M059J (cell line): ENCODE measurements at places on chromosomes 16 and 17. TPM values are rescaled to one million over a fixed set of nuclear protein-coding genes. Genes with fewer than 3 reads are reported as not detected.
A peak's percentile ranks its signal among the peaks of the same experiment; 100 is the strongest.

DNA sequence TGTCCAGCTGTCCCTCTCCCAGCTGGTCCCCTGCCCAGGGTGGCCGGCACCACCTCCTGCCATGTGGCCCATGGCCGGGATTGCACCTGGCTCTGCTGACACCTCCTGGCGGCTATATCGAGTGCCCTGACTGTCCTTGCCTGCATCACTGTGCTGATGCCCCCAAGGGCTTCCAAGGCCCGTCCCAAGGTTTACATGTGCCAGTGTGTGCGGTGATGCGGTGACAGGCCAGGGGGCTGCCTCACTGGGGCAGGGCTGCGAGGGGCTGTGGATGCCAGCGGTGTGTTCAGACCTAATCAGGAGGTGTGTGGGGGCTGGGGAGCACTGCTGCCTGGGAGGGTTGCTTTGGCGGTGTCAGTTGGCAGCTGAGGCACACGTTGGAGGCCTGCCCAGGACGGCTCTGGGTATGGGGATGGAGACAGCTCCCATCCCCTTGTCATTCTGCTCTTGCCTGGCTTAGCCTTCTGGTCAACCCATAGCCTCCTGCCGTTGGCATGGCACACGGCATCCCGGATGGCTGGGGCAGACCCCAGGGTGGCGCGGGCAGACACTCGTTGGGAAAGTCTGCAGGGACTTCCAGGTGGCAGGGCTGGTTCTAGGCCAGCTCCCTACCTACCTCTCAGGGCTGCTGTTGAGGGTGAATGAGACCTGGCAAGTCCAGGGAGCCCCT, 5.5 kb downstream of the MAP2K3 start:
- DNase-seq = no peak

MT1M gene
- total RNA-seq = 0.22 and 1.4 TPM in 2 replicates

PIPOX gene
- total RNA-seq = 0.71 and 5.5 TPM in 2 replicates

DNA sequence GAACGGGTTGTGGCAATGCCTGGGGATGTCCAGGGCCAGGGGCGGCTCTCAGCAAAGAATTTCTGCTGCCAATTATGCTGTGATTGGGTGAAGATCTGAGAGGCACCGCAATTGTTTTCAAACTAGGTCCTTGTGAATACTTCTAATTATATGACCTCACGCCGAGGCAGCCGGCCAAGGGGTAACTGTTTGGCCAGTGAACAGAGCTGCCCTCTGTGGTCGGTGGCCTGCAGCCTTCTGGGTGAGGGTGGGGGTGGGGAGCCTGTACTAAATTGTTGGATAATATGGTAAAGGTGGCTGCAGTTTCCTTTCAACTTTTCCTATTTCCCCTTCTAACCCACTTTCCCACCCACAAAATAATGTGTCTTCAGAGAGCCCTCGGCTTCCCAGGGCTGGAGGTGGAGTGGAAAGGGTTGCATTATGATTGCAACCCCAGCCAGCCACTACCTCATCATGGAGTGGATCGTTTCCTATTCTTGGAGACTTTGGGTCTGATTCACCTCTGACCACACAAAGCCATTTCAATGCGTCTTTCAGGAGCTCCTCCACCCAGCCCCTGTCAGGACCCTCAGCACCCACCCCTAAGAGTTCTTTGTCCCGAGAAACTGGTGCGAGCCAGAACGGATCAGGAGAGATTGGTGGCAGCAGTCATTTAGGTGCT, 2.0 kb upstream of the DNAI2 start:
- DNase-seq = peak; percentile 39

- DNase-seq = no peak
Observed at GRCh38 chr16:88941913-88942909, 34.8 kb downstream of the CBFA2T3 start.

DNA sequence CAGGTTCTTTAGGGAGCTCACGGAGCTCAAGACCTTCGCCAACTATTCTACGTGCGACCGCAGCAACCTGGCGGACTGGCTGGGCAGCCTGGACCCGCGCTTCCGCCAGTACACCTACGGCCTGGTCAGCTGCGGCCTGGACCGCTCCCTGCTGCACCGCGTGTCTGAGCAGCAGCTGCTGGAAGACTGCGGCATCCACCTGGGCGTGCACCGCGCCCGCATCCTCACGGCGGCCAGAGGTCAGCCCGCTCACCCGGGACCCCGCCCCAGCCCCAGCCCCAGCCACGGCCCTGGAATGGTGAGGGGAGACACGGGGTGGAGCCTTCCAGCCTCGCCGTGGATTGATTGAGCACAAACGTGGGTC, 13.5 kb downstream of the SARM1 start:
- DNase-seq = no peak

- DNase-seq = no peak
Observed at GRCh38 chr17:37206299-37206698, 169.5 kb upstream of the C17orf78 start.

GRCh38 chr16:84897911-84898377, 78.2 kb downstream of the CRISPLD2 start:
- no peak for DNase-seq

KRT40 gene
- total RNA-seq = not detected in 2 replicates

- DNase-seq = no peak
Observed at GRCh38 chr17:81723651-81724209, 11.6 kb downstream of the SLC25A10 start.

RHOT2 gene
- total RNA-seq = 25.7 and 38.5 TPM in 2 replicates

DNA sequence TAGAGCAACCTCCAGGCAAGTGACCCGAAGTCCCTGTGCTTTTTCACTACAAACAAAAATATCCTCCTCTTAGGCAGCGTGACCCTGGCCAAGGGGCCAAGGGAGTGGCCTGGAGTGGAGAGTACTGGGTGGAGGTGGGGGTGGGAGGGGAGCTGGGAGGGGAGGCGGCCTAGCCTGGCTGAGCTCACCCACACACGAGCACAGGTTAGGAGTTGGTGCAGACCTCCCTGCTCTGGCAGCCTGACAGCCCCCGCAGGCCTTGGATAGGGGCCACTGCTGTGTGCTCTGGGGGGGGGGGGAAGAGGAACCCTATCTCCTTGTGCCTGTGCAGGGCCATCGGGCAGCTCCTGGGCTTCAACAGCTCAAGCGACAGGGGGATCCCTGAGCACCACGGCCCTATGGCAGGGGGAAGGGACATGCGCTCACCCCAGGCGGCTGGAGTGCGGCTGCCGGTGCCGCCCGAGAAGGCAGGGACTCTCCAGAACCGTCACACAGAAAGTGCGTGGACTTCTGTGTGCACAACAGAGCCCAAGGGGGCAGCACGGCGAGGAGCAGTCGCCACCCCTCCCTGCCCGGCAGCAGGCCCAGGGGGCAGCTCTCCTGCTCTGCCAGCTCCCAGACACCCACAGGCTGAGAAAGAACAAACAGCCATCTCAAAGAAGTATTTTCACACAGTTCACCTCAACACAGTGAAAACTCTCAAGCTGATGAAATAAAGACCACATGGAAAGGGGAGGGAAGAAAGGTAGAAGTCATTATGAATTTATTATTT, 13.3 kb downstream of the SLC16A3 start:
- DNase-seq = no peak

DNA sequence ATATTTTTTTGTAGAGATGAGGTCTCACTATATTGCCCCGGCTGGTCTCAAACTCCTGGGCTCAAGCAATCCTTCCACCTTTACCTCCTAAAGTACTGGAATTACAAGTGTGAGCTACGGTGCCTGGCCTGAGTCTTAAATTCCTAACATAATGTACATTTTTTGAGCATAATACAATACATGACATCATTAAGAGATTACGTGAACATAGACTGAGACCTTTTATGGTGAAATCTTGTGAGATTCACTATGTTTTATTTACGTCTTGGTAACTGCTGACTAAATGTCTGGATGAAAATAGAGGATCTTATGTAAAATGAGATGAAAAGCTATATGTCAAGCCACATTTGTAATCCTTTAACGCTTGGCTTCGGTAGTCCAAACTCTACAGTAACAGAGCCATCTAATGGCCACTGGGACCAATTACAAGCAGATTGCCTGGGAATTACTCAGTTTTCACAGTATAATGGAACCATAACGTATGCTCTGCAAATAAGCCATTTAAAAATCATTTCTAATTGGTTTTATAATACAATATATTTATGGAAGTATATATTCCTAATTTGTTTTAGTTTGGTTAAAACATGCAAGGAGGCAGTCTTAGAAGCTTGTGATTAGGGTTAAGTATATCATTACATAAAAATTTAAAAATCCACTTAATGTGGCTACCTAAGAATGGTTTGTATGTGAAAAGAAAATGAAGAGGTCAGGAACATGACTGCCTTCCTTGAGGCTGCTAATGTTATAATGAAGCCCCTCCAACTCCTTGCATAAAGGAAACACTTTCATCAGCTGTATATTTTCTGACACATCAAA, 8.1 kb upstream of the EFCAB13 start:
- peak; percentile 70 for DNase-seq

GRCh38 chr16:8931859-8932258, 31.8 kb downstream of the USP7 start:
- peak; percentile 24 for DNase-seq

- peak; percentile 54 for DNase-seq
Observed at GRCh38 chr16:5551909-5552308, 454.3 kb upstream of the EEF2KMT start.

DNA sequence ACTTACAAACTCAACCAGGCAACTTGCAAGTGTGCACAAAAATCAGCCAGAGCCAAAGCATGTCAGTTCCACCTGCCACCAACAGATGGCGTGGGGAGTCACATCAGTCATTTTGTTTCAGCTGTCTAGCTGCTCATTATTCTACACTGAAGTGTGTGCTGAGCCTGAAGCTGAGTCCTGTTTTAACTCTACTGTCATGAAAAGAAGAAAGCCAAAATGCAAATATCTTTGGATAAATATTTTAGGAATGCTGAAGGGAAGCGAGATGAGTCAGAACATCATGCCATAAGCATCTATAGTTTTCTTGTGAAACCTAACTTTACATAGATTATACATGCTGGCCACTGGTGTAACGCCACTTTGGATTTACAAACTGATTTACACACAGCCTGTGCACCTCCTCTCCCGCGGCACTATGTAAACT, 172.6 kb downstream of the CDK5R1 start:
- DNase-seq = peak; percentile 43
